ENCODE measurements at places on chromosomes 2 and 18.

DNA sequence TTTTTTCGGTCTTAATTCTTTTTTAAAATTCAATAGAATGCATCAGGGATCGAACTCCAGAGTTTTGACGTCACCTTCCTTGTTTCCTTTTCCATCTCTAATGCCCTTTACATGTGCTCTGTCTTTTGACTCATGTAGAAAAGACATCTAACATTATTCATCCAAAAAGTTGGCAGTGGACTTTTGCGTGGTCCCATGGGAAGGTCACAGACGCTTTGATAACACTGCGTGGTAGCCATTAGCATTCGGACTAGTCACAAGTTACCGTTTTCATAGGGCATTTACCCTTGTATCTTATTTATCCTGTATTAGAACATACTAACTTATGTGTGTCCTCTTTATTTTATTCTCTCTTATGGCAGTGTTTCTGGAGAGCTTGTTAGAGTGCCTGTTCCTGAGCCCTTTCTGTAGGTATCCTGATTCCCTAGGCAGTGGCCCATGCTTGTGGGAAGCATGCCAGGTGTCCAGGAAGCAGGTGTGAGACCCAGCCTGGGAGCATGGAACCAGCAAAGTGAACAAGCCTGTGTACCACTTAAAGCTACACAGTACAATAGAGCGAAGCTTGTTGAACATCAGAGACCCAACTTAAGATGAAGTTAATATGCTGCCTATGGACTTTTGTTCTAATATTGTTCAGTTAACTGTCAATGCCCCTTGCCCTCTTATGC, 73.6 kb upstream of the RBM44 start:
- no peak for DNase-seq

DNA sequence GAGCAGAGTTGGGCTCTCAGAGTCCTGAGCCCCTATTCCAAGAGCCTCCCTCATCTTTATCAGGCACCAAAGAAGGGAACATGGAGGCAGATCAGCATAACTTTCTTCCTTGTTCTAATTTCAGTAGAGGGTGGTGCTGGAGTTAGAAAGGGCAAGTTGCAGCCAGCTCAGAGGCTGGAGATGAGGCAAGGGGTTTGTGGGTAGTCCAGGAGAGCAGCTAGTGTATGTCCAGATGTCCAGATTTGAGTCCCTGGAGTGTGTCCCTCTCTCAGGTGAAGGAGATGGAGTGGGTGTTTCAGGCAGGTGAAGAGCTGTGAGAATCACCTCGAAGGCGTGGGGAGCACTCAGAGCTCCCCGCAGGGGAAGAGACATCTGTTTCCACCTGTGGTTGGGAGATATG, 478 bp upstream of the PRKAG3 start:
- no peak for DNase-seq

DNA sequence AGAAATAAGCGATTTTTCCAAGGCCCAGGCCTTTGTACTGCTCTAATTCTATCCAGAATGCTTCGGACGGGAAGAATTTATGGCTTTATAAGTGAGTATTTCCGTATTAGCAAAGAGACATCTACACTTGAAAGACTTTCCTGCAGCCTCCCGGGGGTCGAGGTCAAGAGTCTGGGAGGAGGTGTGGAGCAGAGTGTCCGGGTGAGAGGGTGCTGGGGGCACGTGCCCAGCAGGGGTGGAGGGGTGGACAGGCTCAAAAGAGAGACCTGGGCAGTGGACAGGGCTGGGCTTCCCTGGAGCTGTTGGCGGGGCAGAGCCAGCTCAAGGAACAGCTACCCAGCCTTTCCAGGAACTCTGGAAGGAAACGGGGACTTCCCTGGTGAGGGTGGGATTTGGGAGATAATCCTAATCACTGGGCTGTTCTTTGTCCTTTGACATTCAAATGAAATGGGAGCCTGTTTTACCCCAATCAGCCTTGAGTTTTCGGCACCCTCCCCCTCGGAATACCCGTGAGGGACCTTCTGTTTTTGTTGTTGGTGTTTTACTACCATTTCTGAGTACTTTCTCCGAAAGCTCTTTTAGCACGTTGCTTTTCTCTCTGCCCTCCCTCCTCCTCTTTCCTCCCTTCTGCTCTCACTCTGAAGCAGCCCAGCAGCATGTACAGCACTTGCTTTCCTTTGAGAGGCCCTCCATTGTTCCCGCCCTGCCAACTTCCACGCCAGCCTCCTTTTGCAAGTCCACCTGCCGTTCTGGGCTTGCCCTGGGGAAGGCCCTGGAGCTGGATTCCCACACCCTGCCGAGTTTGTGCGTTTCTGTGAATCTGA, 164.7 kb downstream of the AGAP1 start:
- DNase-seq = no peak

DNA sequence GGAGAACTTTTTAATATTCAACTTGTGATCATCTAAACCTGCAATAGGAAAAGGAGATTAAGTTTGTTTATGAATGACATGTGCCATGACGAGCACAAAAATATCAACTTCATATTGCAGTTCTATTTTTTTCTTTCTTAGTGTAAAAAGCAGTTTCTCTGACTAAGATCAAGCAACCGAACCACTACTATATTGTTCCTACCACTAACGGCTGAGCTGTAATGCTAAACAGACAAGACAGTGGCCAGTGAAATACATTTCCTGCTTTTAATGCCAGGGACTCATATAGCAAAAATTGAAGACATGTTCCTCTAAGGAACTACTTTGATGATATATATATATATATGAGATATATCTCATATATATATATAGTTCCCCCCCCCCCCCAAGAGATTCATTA, 1705.6 kb upstream of the TMEFF2 start:
- DNase-seq = no peak

DNA sequence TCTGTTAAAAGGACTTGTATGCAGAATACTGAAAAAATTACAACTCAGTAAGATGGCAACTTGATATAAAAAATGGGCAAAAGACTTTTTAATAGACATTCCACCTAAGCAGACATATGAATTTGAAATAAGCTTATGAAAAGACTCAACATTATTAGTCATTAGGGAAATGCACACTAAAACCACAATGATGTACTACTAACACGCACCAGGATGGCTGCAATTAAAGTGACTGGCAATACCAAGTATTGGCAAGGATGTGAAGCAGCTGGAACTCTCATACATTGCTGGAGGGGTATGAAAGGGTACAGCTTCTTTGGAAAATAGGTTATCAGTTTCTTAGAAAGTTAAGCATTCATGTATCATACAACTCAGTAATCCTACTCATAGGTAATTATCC, 3.2 kb upstream of the ENOSF1 start:
- no peak for DNase-seq

- peak; percentile 59 for DNase-seq
Observed at GRCh38 chr2:119240311-119241204, 16.9 kb downstream of the STEAP3 start.

GRCh38 chr2:61439241-61440002, 31.5 kb downstream of the USP34 start:
- no peak for DNase-seq

GRCh38 chr18:36300211-36300610, 2.7 kb downstream of the FHOD3 start:
- DNase-seq = no peak

DNA sequence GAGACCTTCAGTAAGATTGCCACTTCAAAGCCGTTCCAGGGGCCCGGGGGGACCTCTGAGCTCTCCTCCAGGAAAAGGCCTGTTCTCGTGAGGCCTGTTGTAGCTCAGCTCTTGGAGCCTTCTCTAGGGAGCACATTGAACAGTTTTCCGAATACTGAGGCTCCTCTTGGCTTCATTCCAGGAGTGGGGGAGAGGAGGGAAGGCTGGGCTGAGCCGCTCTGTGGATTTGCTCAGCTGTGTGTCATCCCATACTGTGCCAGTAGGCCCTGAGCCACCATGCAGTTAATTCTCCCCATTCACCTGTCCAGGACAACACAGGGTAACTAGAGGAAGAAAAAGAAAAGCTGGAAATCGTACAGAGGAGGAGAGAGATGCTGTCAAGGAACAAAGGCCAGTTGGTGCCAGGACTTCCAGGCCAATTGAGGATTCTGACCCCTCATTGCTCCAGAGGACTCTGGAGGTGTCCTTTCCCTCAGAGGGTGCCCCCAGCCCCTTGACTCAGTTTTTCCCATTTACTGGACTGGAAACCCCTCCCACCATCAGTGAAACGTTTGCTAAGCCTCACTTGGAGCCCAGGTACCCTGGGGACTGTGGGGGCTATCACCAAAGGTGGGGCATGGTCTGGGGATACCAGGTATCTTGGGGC, 41.4 kb downstream of the HS1BP3 start:
- no peak for DNase-seq

DNA sequence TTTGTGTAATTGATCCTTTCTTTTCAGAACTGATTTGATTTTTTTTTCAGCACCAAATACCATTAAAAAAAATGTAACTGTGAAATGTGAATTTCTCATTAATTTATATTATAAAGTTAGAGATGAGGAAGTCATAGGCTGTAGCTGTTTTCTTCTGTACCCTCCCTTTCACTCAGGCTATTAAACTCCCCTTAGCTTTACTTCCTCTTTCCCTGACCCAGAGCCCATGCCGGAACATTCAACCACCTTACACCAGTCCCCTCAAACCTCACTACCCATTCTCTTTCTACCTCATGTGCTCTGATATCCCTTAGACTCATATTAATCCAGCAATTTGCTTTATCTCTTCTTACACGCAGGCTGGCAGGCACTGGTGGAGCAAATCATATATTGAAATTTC, 12.4 kb downstream of the GALNT5 start:
- DNase-seq = no peak

DNA sequence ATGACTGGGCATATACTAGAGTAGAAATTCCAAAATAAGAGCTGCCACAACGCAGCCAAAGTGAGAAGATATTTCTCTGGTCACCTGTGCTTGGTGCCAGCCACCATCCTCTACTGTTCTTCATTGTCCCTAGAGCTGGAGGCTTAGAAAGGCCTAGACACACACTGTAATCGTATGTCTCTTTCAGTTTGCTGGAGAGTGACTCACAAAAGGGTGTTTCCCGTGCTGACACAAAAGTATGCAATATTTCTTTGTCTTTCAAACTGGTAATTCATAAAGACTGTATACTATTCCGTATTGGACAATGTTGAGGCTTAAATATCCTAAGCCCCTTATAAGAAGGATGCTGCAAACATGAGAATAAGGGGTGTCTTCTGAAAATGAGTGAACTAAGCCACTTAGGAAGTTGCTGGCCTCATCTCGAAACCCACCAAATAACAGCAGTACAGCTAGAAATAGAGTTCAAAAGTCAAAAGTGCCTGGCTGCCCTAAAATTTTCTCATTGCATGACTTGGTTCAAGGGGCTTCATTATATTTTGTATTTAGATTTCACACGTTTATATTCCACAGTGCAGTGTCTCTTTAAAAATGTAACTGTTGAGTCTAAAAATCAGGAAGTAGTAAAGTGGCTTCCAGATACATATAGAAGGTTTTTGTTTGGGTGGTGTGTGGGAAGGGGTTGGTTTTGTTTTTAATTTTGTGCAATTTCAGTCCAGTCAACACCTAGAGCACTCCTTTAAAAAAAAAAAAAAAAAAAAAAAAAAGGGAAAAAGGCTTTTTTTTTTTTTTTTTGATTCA, 601.1 kb downstream of the ARHGAP15 start:
- DNase-seq = peak; percentile 46

DNA sequence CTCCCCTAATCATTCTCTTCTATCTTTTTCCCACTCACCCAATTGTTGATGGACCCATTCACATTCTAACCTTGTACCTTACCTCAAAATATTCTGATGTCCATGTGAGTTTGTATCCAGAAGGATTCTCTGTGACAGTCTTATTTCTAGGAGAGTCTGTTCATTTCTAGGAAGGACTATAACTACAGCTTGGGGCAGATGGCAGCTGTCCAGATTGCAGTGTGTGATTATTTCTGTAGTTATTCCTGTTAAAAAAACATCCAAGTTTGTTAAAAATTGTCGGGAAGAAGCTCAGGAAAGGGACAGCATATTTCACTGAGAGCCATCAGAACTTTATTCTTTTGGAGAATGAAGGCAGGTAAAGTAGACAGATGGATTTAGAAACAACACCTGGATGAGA, 142.6 kb downstream of the RAPGEF4 start:
- no peak for DNase-seq

DNA sequence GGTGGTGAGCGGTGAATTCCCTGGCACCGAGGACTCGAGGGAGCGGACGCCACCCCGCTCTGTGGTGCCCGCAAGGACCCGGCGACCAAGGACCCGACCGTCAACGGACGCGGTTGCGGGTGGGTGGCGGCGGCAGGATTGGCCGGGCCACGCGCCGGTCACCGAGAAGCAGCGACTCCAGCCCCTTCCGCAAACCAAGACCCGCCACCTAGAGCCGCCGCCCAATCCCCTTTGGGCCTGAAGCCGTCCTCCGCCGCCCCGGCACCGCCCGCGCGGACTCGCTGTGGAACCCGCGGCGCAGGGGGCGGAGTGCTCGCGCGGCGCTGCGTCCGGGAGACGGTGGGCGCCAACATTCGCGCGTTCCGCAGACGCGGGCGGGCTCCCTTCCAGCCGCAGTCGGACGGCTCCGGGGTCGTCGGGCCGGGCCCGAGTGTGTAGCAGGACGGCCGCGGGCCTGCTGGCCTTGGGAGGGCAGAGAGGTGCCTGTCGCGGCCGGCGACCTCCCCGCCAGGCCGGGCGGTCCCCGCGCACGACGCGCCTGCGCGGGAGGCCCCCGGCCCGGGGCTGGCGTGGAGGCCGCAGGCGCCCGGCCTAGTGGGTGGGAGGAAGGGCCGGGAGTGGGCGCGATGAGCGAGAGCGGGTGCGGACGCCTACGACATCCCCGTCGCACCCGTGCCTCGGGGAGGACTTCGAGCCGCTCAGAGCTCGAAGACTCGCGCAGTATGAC, at the start of the genes FAM228B and PFN4:
FAM228B (plus strand) TSS at position 275 of the 727 bp plus-strand sequence. CDS start 893 bp downstream, outside the sequence.
PFN4 (minus strand) TSS at position 140 of the 727 bp plus-strand sequence. CDS start 799 bp downstream, outside the sequence.
- DNase-seq = peak; percentile 88

- no peak for DNase-seq
Observed at GRCh38 chr2:127535422-127535901, at the start of gene MYO7B. TSS of gene MYO7B (plus strand) at chr2:127535683. CDS start at chr2:127559723, 24,040 bp downstream.

DNA sequence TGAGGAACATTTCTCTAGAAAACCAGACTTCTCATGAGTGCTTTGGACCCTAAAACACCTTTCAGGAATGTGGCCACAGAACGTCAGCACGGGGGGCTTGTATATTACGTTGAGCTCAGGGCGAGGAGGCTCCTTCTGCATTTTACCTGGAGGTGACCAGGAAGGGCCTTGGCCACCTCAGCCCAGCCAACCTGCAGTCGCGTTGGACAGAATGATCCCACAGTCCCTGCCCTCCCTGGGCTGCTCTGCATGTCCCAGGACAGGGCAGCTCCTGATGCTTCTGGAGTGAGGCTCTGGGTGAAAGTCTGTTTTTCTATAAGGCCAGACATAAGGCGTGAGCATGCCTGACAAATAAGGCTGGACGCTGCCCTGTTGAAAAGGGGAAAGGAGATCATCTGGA, 121.9 kb downstream of the NDUFA10 start:
- DNase-seq = no peak

DNA sequence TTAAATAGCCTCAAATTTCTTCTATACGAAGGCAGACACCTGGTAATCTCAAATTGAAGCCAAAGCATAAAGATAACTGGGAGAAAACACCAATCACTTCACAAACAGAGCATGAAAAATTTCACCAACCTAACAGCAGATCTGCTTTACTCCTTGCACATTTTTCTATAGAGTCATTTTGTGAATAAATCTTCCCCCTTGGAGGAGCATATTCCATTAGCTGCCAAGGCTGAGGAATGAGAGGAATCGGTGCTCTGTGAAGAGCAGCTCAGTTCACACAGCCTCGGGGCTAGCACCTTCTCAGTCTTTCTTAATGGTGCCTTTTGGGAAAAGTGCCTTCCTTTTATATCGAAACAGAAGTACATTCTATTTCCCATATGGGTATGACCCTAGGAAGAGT, 1313.7 kb upstream of the NRXN1 start:
- no peak for DNase-seq
